ENCODE measurements at places on chromosomes 2 and 18.

DNA sequence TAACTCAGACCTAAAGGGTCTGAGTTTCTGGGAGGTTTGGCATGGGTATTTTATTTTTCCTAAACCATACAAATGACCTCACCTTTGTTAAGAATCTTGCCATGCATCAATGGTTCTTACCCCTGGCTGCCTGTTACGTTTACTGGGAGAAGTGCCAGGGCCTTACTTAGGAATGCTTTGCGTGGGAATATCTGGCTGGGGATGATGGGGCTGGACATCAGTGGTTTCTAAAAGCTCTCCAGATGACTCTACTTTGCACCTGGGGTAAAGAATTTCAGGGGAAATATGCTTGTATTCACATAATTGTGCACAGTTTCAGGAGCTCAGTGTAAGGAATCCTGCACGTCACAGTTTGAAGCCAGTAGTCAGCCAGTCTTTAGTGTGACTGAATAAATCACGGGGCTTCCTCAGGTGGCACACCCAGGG lies 18.2 kb upstream of the DAW1 start:
- DNase-seq: no peak

DNA sequence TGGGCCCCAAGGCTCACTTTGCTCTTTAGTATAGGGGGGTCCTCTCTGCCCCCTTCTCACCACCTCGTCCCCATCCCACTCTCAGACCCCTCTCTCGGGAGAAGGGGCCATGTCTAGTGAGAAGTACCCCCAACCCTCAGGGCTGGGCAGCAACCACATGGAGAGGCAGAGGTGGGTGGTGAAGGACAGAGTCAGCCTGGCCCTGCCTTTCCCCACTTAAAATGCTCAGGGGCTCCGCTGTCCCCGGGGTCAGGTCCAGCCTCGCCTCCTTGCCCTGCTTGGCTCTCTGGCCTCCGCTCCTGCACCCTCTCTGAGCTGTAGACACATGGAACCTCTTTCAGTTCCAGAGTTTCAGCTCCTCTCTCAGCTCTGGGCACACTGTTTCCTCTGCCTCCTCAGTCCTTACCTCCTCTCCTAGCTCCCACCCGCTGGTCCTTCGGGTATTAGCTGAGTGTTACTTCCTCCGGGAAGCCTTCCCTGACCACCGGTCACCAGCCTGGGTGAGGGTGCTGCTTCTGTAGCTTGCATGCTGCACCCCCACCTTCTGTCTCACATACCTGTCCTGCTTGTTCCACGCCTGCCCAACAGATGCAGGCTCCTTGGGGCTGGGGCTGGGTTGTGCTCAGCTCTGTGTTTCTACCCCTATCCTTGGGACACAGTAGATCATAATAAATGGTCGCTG lies 79.5 kb upstream of the OTOF start:
- DNase-seq: no peak

DNA sequence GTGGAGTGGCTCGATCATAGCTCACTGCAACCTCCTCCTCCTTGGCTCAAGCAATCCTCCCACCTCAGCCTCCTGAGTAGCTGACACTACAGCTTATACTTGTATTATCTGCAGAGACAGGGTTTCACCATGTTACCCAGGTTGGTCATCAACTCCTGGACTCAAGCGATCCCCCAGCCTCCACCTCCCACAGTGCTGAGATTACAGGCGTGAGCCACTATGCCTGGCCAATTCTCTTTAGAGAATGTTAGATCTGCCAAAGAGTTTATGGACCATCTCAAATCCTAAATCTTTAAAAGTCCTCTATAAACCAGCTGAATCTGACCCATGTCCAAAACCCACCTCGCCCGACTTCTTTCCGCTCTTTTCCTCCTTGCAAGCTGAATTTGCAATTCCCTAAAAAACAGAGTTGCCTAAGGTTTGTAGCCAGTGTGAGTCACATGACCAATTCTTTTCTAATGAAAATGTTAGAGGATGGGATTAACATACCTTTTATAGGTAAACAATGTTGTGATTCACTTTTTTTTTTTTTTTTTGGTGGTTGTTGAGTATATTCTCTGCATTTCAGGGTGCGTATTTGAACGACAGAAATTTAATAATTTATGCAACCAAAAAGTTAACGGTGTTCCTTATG lies 2.4 kb upstream of the PMAIP1 start:
- DNase-seq: no peak

DNA sequence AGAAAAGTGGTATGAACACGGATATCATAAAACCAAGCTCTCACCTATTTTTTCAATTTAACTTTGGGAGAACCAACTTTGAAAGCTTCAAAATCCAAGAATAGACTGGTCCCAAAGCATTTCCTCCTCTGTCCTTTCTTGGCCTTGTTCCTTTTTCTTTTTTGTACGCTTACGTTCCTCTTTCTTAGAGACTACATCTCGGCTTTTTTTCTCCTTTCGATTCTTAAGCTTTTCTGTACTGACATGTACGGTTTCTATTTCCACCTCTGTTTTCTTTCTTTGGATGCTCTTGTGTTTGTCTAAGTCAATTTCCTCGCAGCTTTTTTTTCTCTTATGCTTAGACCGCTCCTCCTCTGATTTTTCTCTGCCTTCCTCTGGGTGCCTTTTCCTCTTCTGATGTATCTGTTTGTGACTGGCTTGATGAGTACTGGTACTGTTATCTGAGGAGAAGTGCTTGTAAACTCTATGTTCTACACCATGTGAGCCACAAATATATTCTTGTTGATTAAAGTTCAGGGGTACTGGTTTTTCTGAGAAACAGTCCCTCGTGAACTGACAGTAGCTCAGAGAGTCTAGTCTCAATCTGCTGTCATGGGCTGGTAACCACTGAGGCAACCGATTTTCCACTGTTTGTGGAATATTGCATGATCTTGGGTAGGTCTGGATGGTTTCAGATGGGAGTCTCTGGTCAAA lies 11.5 kb upstream of the RNU2-63P start:
- DNase-seq: no peak

GRCh38 chr2:137333386-137334165 lies 568.2 kb downstream of the THSD7B start:
- DNase-seq: peak; percentile 1

DNA sequence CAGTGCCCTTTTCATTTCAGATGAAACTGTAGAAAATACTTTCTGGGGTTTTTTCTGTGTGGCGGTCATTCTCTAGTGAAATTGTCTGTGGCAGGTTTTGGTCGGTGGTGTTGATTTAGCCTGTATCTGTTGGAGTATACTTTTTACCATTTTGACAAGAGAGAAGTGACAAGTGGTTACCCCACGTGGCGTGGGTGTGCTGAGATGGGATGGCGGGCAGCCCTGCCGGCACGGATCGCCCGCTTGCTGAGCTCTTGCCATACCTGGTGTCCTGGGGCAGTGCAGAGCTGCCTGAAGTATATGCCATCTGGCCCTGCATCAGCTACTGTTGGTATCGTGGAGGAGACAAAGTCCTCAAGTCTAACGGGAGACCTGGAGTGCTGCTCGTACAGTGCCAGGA lies 64.1 kb downstream of the MRPS9 start:
- no peak for DNase-seq

- DNase-seq: no peak
Observed at GRCh38 chr2:59196491-59196890, 955.4 kb upstream of the FANCL start.

GRCh38 chr2:200700856-200701255 lies 110.9 kb upstream of the BZW1 start:
- no peak for DNase-seq

GRCh38 chr2:119650846-119651370 lies 28.1 kb upstream of the TMEM177 start:
- DNase-seq: no peak

GRCh38 chr2:160859096-160859495 lies 301.1 kb upstream of the TANK start:
- no peak for DNase-seq

GRCh38 chr18:76824754-76825153 lies 2.4 kb downstream of the ZNF236 start:
- no peak for DNase-seq

DNA sequence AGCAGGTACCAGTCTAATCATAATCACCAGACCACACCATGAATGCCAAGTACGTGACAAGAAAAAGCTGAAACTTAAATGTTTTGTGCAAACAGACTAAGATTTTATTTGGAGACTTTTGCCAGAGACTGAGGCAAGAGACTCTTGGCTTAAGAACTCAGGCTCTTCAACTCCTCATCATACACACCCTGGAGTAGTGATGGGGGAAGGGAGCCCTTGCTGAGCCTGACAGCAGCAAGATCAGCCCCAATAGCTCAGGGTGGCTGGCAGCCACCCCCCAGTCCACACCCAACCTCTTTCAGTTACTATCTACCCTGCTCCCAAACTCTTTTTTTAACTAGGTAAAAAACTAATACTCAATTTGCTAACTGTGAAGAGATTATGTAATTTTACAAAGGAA lies 114.8 kb downstream of the CCBE1 start:
- DNase-seq: no peak

DNA sequence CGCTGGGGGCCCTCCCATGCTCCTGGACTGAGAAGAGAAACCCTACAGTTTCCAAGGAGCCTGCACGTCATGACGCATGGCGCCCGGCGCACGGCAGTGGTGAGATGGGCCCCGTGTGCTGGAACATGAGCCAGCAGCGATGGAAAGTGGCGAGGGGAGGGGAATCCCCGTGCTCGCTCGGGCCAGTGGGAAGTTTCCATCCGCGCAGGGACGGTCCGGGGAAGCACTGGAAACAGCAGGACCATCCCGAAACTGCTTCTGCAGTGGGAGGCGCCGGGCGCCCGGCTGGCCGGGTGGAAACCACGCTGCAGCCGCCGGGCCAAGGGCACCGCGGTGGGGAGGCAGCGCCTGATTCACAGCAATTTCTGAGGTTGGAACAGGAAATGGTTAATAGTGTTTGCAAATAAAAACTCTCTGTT lies 4.9 kb upstream of the PDCD1 start:
- peak; percentile 74 for DNase-seq

DNA sequence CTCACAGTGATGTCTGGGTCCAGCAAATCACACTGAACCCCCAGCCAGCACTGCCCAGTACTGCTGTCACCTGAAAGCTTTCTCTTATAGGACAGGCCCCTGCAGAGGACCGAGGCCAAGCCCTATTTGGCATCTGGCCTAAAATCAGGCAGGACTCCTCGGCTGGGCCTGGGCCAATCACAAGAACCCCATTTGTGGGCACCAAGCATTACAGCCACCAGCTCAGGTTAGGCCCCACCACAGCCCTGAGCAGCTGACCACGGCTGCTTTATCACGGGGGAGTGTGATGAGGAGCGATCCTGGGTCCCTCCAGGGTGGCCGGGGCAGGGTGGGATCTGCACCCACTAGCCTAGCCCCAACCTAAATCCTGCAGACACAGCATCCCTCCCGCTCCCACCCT lies 8.2 kb downstream of the BIN1 start:
- no peak for DNase-seq

DNA sequence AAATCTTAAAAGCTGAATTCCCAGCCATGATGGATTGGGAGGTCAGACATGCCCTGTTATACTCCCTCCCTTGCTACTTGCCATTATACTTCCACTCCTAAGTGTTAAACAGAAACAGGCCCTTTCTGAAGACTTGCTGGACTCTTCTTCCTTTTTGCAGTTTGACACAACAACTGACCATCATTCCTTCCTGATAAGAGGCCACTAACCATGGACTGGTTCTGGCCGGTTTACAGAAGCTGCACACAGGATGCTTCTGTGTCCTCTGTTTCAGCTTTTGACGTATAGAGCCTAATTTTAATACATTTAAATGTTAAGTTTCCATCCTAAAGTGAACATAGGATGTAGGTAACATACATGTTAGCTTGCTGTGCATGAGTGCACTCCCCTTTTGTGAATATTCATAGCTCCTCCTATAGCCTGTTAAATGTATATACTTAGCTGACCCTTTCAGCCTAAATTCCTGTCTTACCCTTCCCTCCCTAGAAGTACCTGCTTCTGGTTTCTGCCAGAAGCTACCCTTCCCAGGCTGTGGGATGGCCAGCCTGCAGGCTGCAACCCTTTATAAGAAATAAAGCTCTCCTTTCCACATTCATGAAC lies 13.2 kb downstream of the FBXO48 start:
- no peak for DNase-seq

- no peak for DNase-seq
Observed at GRCh38 chr18:35828591-35828990, 143.9 kb upstream of the RMP24 start.

DNA sequence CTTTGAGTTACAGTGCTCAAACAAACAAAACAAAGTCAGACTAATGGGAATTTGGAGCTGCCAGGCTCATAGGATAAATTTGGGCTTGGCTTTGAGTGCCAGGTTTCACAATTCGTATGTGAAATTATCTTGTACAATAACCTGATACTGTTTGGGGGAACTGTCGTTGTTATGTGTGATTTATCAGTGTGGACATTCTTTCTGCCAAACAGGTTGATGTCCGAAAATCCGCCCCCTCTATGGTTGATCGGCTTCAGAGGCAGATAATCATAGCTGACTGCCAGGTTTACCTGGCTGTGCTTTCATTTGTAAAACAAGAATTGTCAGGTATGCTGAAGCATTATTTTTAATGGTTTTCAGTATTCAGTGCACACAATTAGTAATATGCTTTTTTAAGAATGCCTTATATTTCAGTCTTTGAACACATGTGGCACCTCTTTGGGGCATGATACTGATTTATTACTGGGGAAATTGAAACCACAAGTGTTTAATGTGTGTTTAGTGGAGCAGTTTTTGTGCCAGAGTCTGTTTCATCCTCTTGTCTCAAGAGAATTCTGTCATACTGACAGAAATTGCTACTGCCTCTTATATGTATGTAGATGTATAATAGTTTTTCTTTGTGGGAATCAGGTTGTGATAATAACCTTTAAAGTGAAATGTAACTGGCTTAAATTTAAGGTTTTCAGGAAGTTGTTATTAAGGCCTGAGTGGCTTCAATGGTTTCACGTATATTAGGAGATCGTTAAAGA lies 54.6 kb downstream of the TTC39C start:
- DNase-seq: no peak

DNA sequence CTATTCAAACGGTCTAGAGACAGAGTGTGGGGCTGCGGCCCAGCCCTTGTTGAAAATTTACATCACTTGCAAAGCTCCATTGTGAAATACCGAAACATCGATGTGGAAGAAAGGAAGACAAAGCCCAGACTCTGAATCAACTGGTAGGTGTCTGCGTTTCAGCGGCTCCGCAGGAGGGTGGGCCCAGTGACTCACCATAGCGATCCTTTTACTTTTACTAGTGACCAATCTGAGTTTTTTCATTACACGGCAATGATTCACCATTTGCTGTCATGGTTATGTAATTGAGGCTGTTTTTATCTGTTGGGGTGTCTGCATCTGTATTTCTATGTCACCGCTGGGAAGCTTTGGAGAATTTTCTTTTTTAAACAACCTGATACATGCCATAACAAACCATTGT lies 66.6 kb upstream of the ODC1 start:
- no peak for DNase-seq

GRCh38 chr2:121202541-121203310 lies 82.3 kb downstream of the TFCP2L1 start:
- no peak for DNase-seq
